ENCODE measurements at places on chromosomes 12 and 14.

- DNase-seq = no peak
These were observed 1.4 kb upstream of the BCAT1 start for GRCh38 chr12:24950231-24950834.

GRCh38 chr12:57069523-57069922 is 9.1 kb downstream of the NEMP1 start:
- peak; percentile 85 for DNase-seq

DNA sequence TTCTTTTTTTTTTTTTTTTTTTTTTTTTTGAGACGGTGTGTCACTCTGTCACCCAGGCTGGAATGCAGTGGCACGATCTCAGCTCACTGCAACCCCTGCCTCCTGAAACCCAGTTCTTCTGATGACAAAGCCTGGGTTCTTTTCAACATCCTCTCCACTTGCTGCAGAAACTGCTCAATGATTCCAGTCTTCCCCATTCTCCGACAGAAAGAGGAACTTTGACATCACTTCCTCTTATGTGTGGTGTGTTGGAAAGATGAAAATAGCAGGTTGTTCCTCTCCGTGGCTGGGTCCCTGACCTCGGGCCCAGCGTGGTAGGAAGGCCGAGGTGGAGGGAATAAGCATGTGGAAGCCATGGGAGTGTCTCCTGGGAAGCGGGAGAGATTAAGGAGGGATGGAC is 198.4 kb downstream of the PHETA1 start:
- no peak for DNase-seq

GRCh38 chr12:29620030-29620429 is 122.5 kb upstream of the OVCH1 start:
- DNase-seq = no peak

DNA sequence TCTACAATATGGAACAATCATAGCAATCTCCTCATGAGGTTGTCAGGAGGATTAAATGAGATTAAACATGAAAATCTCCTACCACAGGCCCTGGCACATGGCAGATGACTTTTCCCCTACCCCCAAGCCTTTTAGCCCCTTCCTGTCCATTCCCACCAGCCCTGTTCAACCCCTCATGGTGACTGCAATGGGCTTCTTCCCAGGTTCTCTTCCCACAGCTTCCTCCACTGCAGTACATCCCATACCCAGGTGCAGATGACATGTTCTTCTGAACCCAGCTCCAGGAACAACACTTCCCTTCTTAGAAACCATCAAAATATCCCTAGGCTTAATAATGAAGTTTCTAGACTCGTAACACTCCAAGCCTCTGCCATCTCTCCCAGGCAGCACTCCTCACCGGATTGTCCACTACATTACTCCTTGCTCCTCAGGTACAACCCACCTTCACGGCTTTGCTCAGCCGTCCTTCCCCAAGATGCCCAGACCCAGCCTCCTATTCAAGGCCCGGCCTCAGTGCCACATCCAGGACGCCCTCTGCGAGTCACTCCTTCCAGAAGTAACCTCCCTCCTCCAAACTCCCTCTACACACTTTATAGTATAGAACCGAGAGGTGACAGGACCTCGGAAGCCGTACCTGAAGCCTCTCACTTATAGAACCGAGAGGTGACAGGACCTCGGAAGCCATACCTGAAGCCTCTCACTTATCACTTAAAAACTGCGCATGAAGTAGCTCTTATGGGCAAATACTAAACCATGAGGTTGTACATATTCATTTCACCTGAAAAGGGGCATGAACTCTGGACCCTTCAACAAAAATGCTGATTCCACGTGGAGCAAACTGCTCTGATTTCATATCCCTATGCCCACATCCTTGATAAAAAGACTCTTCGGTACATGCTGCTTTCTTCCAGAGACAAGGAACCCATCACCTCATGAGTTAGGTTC is 1.5 kb downstream of the CRACR2A start:
- DNase-seq = no peak

DNA sequence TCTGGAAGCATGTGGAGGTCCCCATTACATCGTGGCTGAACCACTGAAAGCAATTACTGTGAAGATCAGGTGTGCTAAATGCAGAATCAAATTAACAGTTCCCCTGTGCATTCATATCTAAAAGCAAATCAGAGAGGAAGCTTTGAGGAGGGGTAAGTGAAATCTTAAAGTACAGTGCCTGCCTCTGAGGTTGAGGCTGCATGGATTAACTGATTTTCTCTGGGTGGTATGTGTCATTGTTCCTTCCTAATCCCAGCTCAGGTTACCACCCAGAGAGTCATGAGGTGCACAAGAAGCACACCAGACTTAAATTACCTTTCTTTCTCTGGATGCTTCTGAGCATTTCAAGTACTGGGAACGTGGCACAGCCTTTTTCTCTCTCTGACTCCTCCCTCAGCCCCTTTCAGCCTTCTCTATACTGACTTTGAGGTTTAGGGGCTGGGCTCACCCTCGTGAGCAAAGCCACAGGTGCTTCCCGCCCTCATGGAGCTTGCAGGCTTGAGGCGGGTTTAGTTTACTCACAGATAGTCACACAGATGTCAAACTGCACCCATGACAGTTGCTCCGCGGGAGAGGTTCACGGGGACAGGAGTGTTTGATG is 237.6 kb upstream of the CRY1 start:
- DNase-seq = no peak

GRCh38 chr14:59358102-59358501 is 107.1 kb downstream of the GPR135 start:
- DNase-seq = peak; percentile 85

DNA sequence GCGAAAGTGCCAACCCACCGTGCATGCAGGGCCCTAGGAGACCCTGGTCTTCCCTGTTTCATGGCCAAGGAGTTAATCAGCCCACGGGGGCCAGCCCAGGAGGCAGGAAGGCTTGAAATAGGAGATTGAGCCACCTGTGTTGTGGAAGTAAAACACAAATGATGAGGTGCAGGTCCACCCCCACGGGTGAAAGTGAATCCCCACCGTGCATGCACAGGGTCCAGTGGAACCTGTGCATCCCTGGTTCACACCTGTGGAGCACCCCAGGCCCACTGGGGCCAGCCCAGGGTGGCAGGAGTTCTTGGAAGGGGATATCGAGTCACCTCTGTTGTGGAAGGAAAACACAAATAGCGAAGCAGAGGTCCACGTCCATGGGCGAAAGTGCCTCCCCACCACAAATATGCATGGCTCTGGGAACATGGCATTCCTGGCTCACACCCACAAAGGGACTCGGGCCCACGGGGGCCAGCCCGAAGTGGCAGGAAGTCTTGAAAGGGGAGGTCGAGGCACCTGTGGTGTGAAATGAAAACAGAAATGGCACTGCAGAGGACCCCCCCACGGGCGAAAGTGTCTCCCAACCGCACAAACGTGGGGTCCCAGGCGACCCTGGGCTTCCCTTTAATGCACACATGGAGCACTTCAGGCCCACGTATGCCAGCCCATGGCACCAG is 381.5 kb downstream of the ALG10 start:
- no peak for DNase-seq

- peak; percentile 12 for DNase-seq
These were observed 35.4 kb downstream of the SGPP1 start for GRCh38 chr14:63692310-63693020.

- no peak for DNase-seq
These were observed 360.4 kb upstream of the MDGA2 start for GRCh38 chr14:48035836-48036235.

- DNase-seq = no peak
These were observed 362.9 kb downstream of the RAD51B start for GRCh38 chr14:68182492-68182891.

GRCh38 chr12:76768576-76768975 is 4.7 kb downstream of the ZDHHC17 start:
- no peak for DNase-seq

DNA sequence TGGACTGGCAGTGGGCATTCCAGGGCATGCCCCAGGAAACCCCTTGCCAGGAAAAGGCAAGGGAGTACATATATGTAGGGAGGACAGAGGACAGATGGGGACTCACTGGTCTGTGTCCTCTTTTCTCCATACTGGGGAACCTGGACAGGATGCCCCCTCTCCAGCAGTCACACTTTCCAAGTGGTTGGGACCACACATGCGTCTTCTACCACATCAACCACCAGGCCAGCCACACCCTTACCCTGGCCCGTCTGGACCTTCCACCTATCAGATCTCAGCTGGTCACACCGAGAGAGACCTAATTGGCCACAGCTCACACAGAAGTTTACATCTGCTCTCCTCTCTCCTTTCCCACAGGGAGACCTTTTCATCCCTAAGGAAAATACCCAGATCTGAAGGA is 8.3 kb downstream of the ANKRD33 start:
- DNase-seq = no peak

GRCh38 chr14:101497684-101498525 is 63.4 kb upstream of the DIO3 start:
- DNase-seq = no peak

DNA sequence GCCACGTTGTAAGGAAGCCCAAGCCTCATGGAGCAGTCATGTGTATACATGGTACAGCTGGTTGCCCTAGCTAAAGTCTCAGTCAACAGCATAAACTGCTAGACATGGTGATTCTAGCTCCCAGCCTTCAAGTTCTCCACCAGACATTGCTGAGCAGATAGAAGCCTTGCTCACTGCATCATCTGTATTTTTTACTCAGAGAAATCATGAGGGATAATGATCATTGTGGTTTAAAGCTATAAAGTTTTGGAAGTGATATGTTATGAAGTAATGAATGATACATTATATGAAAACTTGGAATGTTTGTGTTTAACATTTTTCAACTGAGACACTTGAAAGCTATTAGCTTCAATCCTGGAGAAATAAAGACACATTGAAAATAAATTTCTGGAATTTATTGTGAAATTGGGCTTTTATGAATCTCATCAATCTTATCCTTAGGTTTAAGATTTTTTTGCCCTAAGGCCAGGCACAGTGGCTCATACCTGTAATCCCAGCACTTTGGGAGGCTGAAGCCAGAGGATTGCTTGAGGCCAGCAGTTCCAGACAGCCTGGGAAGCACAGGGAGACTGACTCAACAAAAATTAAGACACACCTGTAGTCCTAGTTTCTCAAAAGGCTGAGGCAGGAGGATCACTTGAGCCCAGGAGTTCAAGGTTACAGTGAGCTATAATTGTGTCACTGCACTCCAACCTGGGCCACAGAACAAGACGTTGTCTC is 5.6 kb upstream of the NFATC4 start:
- peak; percentile 63 for DNase-seq

DNA sequence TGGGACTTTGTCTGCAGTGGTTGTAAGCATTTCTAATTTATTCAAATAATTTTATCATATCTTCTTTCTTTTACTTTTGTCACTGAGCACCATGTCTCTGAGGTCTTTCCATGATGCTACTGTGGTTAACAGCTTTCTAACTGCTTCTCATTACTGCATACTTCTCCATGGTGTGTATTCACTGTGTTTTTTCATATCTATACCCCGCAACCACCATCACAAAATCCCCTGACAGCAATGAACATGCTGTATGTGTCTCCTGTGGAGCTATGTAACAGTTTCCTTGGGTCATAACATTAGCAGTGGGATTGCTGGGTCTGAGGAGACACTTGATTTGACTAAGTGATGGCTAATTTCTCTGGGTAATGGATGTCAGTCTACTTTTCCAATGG is 29.2 kb upstream of the CHST11 start:
- no peak for DNase-seq

GRCh38 chr12:106227641-106228319 is 20.0 kb downstream of the CKAP4 start:
- no peak for DNase-seq

- peak; percentile 18 for DNase-seq
These were observed 90.0 kb upstream of the EIF5 start for GRCh38 chr14:103243764-103244737.

DNA sequence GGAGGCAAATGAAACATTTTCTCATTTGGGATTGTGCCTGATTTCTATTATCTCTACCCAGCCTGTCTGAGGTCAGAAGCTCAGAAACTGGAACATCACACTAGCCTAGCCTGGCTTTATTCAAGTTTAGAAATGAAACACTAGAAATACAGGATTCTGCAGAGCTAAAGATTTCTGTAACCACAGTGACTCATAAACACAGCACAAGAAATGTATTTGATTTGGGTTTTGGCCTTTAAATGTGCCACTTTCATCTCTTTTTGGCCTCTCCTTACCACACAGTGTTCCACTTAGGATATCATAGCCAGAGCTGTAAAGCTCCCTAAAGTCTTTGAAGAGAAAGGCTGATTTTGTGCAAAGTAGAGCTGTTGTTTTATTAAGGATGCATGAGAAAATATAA is 307.5 kb downstream of the EMP1 start:
- peak; percentile 55 for DNase-seq

DNA sequence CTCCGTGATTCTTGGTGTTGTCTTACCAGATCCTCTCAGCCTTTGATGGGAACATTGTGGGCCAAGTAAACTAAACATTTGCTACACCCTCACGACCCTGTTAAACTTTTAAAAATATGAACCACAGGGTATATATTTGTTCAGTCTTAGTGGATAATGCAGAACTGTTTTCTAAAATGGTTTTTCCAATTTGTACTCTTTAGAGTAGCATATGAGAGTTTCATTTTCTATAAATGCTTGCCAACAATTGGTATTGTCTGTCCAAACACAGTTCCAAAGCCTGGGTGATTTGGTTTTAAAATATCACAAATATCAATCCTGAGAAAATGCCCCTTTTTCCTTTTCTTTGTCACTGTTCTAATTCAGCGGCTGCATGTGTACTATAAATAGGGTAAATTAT is 6.7 kb upstream of the IL22 start:
- DNase-seq = no peak

- DNase-seq = peak; percentile 45
These were observed 14.1 kb downstream of the SGPP1 start for GRCh38 chr14:63713764-63714163.

GRCh38 chr12:57435293-57435692 is 709 bp downstream of the INHBC start:
- no peak for DNase-seq

GRCh38 chr14:83712418-83713129 is 1817.4 kb upstream of the FLRT2 start:
- peak; percentile 8 for DNase-seq

- DNase-seq = peak; percentile 30
These were observed 51.4 kb downstream of the A2M start for GRCh38 chr12:9064201-9064814.

- no peak for DNase-seq
These were observed 2.0 kb downstream of the MYH7 start for GRCh38 chr14:23433457-23433856.
